Stimulated activated naive B cell treated with anti-CD40 and anti-IgM and Interleukin-4, amounts not matched to agents 10 μg/mL and 1 μg/mL and 100 μg/mL, for 72 hours (primary cell): ENCODE measurements at places on chromosomes 11 and 22.

DNA sequence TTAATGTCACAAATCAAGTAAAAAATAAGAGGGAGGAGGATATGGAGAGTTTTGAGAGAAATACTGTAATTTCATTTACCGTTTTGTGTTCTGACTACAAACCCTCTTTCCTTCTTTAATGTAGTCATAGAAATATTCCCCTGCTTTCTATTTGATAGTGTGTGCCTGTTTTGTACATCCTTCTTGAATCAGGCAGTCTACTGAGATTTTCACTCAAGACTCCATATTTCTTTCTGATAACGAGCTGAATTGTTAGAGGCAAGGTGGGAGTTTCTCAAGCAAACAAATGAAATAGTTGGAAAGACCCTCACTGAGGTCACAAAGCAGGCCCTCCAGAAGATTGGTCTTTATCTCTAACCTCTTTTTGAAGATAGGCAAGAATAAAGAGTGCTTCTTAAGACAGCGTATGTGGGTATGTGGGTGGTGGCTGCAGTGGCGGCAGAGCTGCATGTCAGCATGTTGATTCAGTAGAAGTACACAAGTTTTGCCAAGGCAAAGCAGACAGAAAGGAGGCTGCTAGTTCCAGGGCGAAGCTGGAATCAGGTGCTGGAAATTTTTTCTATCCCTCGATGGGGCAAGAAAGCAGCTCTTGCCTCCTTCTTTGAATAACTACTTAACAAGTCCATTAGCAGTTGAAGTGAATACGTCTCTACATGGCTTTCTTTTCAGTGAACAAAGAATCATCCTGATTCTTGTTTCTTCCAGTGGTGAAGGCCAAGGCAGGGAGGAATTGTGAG is 164.2 kb downstream of the FAM76B start:
- DNase-seq: no peak

- no peak for DNase-seq
These were observed 10.0 kb upstream of the CCDC83 start for GRCh38 chr11:85845124-85845631.

DNA sequence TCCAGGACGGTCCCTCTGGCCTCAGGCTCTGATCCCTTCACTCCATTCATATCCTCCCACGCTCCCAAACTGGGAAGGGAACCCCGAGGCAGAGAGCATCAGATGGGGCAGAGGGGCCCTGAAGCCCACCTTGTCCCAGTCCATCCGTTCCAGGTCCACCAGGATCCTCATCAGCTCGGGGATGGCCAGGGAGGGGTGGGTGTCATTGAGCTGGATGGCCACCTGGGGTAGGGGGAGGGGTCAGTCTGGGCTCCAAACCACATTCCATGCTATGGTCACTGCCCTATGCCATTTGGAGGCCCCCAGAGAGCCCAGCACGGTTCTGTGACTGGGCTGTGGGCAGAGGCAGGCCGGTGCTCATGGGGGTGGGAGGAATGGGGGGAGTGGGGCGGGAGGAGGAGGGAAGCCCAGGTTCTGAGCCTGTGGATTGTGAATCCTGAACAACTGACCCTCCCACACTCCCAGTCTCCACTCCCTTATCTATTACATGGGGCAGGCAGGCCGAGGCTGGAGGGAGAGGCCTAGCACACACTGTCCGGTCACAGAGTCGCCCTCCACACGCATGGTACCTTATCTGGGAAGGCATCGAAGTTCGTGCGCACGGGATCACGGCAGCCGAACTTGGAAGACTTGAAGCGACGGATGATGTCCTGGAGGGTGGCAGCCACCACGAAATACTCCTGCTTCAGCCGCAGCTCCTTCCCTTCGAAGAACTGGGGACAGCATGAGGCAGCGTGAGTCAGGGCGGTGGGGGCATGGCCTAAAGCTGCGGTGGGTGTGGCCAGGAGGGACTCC is 5.5 kb downstream of the PYGM start:
- DNase-seq: no peak

DNA sequence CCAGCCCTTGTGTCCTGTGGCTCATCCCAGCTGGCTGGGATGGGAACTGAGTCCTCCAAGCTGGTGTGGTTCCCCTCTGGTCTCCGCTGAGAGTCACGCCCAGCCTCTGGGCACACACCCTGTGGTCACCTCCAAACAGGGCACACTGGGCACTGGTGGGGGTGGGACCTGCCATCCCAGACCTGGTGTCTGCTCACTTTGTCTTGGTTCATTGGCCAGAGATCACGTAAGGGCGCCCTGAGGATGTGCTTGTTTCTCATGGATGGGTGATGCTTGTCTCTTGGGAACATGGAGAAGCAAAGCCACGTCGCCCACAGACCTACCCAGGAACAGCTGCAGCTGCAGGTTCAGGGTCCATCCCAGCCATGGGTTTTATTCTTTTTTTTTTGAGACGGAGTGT is 43.1 kb downstream of the LRP5 start:
- DNase-seq: no peak

- DNase-seq: no peak
These were observed 64.6 kb downstream of the ARHGEF12 start for GRCh38 chr11:120400564-120401364.

- DNase-seq: no peak
These were observed 18.2 kb upstream of the CD81 start for GRCh38 chr11:2358754-2359442.

DNA sequence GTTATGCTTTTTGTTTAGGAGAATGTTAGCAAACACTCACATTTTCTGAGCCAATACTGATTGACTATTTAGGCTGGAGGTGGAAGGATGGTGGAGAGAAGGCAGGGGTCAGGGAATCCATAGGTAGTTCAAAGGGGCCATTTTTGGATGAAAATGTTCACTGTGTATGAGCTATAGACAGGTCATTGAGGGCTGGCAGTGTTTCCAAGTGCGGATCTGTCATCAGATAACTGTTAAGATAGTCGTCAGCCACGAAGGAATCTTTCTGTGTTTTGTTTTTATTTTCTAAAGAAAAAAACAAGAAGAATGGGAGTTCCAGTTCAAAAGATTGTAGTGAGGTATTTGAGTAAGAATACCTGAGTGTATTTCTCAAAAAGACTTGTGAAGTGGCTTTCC is 3.1 kb downstream of the KCNJ5 start:
- no peak for DNase-seq

- no peak for DNase-seq
These were observed 3.2 kb downstream of the TBC1D10C start for GRCh38 chr11:67406969-67407687.

GRCh38 chr11:121655537-121656327 is 203.0 kb upstream of the SORL1-AS1 start:
- DNase-seq: peak; percentile 72

- DNase-seq: no peak
These were observed 35.0 kb downstream of the GRIK4 start for GRCh38 chr11:120546312-120547205.

GRCh38 chr11:124085997-124086846 is 29.0 kb upstream of the VWA5A start:
- DNase-seq: no peak

- DNase-seq: no peak
These were observed 49.9 kb downstream of the STIM1 start for GRCh38 chr11:3905080-3905953.

DNA sequence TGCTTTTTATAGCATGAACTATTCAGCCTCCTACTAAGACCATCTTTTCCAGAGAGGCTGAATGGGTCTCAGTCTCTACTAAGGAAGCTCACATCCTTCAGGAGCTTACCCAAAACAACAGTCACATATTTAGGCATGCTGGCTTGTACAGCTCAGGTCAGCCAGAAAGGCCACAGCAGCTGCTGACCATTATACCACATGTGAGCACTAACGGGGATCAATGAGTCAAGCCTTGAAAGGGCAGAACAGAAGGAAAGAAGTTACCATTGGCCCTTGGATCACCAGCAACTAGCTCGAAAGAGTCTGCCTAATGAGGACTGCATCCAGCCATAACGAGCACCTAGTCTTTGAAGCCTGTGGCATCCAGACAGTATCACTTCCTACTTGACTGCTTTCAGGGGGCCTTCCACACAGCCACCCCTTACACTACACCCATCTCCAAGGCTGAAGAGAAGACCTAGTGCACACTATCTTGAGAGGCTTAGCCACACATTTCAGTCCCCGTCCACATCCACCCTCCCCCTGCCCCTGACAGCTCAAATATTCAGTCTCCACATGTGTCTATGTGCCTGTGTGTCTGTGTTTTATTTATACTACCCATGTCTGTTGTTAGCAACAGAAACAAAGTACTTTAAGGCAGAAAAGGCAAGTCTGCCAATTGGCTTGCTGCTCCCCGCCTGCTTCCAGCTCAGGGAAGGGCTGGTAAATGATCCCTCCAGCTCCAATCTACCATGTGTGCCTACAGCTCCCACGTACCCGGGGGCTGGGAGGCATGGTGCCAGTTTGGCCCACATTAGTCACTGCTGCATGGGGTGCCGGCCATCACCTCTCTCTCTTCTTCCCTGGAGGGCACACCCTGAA is 95.5 kb downstream of the RPL27A start:
- no peak for DNase-seq

- no peak for DNase-seq
These were observed 104.8 kb downstream of the NECTIN1 start for GRCh38 chr11:119624102-119624615.

DNA sequence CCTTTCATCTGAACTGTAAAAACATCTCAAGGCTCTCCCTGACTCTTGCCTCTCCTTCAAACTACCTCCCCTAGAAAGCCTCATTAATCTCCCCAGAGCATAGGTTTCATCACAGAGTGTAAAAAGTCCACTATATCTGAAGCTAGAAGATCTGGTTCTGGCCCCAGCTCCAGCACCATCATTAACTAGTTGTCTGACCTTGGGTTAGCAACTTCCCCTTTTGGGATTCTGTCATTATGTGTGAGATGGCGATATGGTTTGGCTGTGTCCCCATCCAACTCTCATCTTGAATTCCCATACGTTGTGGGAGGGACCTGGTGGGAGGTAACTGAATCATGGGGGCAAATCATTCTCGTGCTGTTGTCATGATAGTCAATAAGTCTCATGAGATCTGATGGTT is 97.3 kb downstream of the KCNC1 start:
- DNase-seq: no peak

- no peak for DNase-seq
These were observed 23.6 kb upstream of the CACNG2 start for GRCh38 chr22:36727110-36727509.

- DNase-seq: no peak
These were observed 5.7 kb downstream of the FTH1 start for GRCh38 chr11:61961570-61962212.

DNA sequence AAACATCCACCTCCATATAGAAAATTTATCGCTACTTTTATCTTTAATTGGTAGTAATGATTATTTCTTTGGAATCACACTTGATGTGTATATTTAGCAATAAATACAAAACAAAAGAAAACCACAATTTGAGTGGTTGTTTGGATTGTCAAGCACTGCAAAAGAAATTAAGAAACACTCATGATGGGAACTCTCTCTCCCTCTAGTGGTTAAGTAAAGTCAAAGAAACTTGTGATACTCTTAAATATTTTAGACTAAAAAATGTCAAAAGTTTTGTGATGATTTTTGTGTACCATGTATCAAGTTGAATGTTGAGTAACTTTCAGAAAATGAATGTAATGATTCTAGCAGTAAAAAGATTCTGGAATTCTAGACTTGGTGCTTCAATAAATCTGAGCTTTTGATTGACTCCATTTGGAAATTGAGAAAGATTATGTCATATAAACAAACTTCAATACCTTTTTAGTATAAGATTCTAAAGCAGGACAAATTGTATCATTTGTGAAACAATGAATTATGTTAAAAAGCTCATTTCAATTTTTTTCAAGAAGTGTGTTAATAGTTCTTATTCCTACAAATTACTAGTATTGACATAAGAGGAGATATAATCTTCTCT is 20.8 kb downstream of the MUC15 start:
- DNase-seq: no peak

- DNase-seq: no peak
These were observed 564.5 kb downstream of the DLG2 start for GRCh38 chr11:85062659-85063058.

DNA sequence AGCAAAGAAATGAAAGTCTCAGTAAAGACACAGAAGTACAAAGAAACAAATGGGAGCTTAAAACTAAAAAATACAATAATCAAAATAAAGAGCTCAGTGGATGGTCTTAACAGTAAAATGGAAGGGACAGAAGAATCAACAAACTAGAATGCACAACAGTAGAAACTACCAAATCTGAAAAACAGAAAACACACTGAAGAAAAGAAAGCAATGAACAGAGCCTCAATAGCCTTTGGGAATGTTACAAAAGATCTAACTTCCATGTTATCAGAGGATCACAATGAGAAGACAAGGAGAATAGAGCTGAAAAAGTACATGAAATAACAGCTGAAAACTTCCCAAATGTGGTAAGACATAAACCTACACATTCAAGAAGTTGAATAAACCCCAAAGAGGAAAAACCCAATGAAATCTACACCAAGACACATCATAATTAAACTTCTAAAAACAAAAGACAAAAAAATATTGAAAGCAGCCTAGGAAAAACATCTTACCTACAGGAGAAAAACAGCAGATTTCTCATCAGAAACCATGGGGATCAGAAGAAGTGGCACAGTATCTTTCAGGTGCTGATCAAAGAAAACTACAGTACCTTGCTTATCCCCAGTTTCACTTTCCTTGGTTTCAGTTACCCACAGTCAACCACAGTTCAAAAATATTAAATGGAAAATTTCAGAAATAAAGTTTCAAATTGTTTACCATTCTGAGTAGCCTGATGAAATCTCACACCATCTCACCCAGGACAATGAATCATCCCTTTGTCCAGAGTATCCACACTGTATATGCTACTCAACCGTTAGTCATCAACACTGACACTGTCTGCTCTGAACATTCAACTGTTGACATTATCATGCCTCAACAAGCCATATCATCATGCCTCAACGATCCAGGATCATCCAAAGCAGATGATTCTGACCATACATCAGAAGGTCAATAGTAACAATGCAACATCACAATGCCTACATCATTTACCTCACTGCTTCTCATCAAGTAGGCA is 22.2 kb downstream of the RRAS2 start:
- DNase-seq: no peak

DNA sequence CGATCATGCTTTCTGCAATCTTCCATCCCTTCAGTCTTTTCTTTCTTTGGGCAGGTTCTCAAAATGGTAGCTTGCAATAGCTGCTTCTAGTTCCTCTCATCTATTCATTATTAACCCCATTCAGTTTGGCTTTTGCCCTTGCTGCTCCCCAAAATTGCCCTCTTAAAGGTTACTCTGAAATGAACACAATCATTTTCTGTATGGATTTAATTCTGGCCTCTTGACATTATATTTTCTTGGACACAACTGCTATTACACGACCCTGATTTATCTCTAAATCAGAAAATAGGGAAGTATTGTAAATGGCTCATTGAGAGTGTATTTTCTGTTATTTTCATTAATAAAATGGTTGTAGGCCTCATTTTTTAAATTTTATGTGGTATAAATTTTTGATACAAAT is at the start of gene ANGPTL5:
ANGPTL5 (minus strand) TSS at position 101 of the 400 bp plus-strand sequence. CDS start 8,613 bp downstream, outside the sequence.
- DNase-seq: no peak

- no peak for DNase-seq
These were observed 626 bp downstream of the FLRT1 start for GRCh38 chr11:64036087-64037026.

DNA sequence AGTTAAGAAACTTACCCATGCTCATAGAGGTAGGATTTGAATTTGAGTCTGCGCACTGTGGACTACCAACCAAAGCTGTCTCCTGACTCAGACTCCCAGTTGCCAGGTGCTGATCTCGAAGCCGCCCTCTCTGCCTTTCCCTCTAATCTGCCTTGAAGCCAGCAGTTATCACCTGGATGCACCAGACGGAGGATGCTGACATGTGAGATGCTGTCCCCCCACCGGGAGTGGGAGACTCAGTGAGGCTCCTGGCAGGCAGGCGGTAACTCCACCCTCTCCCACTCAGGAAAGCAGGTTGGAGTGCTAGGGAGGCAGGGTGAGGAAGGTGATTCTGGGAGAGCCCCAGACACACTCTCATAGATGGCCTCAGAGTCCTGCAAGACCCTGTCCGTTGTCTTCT is 40.4 kb downstream of the KIAA1671 start:
- no peak for DNase-seq

- no peak for DNase-seq
These were observed 3.1 kb upstream of the GALNT18 start for GRCh38 chr11:11624926-11625325.
